ENCODE measurements at places on chromosomes 5 and 9.

DNA sequence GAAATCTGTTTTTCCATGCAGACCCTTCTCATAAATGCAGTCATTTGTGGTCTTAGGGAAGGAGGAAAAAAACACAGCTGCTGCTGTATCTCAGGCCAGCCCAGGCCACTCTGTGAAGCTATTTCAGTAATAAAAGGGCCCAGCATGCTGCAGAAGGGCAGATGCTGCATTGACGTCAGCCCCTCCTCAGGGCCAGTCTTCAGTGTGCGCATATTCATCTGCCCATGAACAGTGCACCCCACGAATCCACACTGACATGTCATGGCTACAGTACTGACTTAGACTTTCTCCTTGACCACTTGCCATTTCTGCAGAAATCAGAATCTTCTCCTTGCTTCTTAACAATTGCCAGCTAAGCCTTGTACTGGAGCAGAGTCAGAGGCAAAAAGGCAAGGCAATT lies 304.7 kb downstream of the GABRG2 start:
- DNase-seq = no peak

DNA sequence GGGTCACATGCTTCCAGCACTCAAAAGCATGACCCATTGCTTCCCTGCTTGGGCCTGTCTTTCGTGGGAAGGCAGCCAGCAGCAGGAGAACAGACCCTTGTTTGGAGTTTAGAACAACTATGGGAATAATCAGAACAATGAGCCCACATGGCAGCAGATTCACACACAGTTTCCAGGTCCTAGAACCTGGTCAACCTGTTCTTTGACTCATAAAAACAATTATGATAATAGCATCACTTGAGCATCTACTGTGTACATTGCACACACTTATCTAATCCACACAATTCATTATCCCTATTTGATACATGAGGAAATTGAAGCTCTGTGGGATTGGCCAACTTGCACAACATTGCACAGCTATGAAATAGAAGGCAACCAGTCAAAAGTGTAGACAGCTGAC lies 41.7 kb downstream of the KLF4 start:
- no peak for DNase-seq

GRCh38 chr9:110738982-110739381 lies 70.4 kb downstream of the MUSK start:
- DNase-seq = no peak

DNA sequence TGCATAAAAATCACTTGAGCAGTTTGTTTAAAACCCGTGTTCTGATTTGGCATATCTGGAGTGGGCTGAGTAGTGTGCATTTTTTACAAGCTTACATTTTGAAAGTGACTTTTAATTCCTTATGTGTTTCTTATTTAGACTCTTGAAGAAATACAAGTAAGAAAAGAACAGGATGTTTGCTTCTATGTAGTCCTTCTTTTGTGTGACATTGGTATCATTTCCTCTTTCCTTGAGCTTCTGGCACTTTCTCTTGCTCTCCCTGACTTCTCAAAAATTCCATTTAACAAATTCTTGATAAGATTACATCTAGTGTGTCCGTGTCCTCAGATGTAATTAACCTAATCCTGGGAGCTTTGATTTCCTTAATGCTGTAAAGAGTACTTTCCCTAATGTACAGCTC lies 12.5 kb downstream of the GARNL3 start:
- no peak for DNase-seq

GRCh38 chr5:104859437-104859836 lies 1296.8 kb upstream of the NUDT12 start:
- no peak for DNase-seq

DNA sequence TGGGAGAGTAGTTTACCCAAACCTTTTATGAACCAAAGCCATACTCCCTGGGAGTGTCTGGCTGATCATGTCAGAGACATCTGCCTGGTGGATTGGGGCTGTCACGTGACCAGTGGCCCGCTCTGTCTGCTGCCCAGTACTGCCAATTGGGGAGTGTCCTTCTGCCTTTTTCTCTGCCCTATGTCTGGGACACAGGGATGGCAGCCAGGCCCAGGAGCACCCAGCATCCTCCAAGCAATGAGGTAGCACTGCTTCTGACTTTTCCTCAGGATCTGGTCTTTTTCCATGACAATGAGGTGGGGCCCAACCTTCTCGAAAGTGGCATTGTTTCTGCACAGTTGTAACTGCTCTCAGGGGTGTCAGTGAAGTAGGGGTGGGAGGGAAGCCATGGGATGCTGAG lies 21.8 kb downstream of the DAPK1 start:
- DNase-seq = no peak

- peak; percentile 10 for DNase-seq
Observed at GRCh38 chr9:79477955-79478771, 93.6 kb upstream of the TLE4 start.

DNA sequence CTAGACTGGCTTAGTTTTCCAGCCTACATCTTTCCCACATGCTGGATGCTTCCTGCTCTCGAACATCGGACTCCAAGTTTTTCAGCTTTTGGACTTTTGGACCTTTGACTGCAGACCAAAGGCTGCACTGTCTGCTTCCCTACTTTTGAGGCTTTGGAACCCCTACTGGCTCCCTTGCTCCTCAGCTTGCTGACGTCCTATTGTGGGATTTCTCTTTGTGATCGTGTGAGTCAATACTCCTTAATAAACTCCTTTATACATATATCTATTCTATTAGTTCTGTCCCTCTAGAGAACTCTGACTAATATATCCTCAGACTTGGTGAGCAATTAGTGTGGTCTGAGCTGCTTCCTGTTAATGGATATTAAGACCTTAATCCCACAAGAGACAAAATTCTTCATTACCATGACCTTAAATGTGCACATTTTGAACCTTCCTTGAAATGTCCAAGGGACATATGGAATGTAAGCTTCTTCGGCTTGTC lies 752.9 kb downstream of the CDH18 start:
- DNase-seq = no peak

- no peak for DNase-seq
Observed at GRCh38 chr5:21121213-21121612, 1133.2 kb upstream of the CDH18 start.

DNA sequence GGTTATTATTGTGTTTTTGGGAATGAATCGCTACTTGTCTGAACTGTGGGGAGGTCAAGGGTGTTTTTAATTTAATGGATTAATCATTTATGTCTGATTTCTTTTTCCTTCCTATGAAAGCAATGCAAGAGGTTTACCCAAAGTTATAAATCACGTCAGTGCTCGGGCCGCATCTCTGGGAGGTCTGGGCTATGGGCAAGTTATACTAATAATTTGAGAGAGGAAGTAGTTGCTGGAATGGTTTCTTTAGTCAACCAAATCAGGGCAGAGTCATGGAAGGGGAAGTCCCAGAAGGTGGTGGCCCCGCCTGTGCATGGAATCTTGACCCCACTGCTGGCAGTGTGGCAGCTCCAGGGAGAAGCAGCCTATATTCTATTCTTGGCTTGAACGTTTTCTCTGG lies 180.2 kb downstream of the HSPA4 start:
- no peak for DNase-seq

GRCh38 chr9:108900176-108900575 lies 33.7 kb downstream of the ELP1 start:
- no peak for DNase-seq

DNA sequence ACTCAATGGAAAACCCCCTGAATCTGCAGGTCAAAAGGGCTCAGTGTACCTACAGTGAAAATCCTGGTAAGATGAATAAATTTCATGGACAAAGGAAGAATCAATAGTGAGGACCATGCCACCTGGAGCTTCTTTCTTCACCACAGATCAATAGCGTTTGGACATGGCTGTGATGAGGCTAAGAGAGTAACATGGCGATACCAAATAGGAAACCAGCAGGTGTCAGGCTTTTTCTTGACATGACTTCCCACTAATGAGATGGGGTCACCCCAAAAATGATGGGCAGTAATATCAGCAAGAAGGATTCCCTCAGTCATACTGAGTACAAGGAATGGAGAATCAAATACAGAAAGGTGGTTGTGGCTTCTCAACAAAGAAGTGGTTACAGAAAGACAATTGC lies 208.5 kb upstream of the PLPPR1 start:
- DNase-seq = no peak

DNA sequence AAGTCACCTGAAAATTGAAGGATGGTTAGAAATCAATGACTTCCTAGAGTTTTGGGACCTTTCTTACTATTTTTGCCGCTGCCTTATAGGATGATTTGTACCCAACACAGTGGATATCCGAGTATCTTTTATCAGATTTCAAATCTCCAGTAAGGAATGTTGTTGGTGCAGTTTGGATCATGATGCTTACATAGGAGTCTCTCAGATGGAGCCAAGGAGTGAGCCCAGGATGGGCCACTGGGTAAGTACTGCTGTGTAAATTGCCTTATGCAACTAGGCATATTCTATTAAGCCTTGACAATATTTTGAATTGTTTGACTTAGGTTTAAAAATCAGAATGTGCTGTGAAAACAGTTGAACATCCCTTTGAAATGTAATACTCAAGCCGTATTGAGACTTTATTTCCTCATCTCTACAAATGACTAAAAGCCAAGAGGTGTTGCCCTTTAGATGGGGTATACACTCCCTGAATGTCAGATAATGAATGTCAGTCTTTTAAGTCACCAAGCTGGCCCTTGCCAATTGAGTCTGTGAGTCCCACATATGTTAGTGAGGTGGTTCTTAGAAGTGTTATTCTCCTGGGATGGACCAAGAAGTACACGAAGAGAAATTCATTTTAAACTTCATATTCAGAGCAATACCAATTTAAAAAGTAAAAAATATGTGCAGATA lies 271.8 kb upstream of the CTNND2 start:
- DNase-seq = no peak

GRCh38 chr5:97065475-97065874 lies 76.9 kb downstream of the LIX1 start:
- no peak for DNase-seq

GRCh38 chr5:6737043-6737941 lies 24.1 kb downstream of the TENT4A start:
- no peak for DNase-seq

GRCh38 chr5:78056901-78057514 lies 237.5 kb downstream of the AP3B1 start:
- no peak for DNase-seq

- DNase-seq = peak; percentile 52
Observed at GRCh38 chr9:98906273-98907040, 37.2 kb upstream of the COL15A1 start.

DNA sequence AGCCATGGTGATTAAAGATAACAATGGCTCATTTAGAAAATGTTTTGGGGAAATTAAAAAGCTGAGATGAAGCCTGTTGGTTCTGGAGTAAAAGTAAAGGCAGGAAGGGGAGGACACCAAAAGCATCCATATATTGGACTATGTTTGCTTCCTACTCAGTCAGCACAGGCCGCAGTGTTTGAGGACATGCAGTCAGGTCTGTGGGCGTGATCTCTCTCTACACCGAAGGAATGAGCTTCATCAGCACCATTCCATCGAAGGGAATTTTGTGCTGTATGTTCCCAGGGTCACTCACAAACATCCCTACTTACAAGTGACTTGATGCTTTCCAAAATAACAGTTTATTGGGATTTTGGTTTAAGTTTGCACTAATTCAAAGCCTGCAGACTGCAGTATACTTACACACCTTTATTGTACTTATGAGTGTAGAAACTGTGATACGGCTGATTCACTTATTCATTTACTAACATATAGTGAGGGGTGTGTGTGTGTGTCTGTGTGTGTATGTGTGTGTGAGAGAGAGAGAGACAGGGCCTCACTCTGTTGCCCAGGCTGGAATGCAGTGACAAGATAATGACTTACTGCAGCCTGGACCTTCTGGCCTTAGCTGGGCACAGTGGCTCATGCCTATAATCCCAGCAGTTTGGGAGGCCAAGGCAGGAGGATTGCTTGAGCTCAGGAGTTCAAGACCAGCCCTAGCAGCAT lies 13.4 kb upstream of the CDK5RAP2 start:
- DNase-seq = no peak

DNA sequence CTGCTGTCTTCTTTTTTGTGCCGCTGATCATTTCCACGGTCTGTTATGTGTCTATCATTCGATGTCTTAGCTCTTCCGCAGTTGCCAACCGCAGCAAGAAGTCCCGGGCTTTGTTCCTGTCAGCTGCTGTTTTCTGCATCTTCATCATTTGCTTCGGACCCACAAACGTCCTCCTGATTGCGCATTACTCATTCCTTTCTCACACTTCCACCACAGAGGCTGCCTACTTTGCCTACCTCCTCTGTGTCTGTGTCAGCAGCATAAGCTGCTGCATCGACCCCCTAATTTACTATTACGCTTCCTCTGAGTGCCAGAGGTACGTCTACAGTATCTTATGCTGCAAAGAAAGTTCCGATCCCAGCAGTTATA lies 17.1 kb downstream of the F2R start:
- DNase-seq = no peak
